ENCODE measurements at places on chromosomes 1 and 21. TPM values are rescaled to one million over a fixed set of nuclear protein-coding genes. Genes with fewer than 3 reads are reported as not detected.

DNA sequence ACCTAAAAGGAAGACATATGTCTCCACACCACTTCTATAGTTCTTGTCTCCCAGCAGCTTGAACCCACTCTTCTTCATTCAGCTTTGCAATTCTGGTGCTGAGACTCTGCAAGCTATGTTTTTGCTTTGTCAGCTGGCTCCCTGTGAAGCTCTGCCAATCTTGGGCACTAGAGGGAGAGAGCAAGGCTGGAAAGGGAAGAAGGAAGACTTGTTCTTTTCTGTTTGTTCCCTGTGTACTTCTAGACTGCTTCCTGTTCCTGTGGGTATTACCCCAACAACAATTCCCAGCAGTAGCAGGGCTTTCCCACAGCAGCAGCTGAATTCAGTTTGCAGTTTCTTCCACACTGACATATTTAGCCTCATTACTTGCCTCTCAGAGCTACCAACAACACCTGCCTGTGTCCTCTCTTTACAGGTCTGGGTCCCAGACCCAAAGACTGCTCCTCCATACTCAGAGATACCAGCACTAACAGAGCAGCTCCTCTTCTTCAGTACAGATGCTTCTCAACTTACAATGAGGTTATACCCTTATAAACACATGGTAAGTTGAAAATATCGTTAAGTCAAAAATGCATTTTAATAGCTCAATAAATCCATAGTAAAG is 275.2 kb upstream of the NEGR1 start:
- DNase-seq: peak; percentile 11

GRCh38 chr1:154983776-154984466 is 777 bp downstream of the FLAD1 start:
- DNase-seq: peak; percentile 37

DNA sequence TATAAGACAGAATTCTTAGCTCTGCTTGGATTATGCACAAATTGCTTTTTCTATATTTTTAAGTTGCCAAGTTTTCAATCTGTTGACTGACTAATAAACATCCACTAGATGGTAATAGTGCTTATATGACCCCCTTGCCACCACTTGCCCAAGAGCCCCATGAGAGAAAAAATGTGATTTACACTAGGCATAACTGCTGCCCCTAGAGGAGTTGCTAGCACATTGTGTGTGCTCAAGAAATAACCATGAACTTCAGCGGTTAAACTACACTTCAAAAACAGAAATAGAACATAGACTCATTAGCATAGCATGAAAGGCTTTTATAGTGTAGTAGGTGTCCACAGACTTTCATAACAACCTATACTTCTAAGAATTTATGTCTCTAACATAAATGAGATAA is 61.4 kb downstream of the BRINP3 start:
- no peak for DNase-seq

DNA sequence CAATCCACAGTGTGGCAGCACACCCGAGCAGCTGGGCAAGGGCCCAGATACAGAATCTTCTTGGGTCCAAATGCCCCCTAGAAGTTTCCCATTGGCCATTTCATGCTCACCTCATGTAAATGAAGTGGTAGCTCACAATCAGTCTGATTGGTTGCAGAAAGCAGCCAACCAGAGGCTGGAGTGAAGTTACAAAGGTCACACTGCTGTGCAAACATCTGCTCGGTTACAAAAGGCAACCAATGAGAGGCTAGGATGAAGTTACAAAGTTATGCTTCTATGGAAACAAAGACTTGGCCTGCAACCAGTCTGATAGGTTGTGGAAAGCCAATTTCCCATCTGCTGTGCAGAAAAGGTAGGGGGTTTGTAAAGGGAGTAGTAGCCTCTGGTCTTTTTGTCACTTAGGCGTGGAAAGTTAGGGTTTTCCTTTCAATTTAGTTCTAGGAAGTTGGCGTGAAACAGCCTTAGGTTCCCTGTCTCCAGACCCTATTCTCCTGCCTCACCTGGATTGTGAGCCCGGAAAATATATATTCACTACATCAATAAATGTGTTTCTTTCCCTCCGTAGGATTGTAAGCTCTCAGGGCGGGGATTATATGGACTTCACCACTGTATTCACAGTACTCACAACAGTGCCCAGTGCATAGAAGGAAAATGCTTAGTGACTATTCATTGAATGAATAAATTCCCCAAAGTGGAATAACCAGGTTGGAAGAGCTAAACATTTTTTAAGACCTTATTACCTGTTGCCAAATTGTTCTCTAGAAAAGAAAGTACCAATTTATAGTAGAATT is 91.9 kb downstream of the URB2 start:
- DNase-seq: no peak

DNA sequence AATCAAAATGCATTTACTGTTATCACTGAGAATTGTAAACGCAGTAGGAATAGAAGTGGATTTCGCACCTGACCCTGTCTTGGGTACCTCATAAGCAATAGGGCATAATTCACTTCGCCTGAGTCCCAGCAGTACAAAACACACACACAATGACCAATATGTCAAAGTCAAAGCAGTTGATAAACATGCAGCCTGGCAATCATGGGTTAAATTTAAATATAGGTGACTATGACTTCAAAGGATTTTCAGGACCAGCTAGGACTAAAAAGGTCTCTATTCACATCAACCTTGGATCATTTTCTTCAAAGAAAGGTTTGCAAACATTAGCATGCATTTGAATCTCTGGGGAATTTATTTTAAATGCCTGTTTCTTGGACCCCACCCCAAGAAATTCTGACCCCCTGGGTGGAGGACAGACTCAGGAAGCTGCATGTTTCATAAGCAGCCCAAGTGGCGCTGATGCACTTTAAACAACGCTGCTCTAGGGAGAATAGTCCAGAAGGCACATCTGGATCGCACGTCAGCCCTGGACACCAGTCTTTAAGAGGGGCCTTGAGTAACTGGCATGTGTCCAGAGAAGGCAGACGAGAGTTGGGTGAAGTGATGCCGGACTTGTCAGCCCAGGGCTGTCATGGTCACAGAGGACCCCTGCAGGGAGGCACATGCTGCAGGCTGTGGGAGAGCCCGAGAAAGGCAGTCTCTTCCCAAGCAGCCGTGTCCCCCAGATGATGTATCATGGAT is 55.7 kb upstream of the EFHD2 start:
- DNase-seq: no peak

GRCh38 chr21:34722684-34723300 is 54.0 kb downstream of the CLIC6 start:
- DNase-seq: no peak

GRCh38 chr1:164683235-164683634 is 124.3 kb downstream of the PBX1 start:
- DNase-seq: no peak

DNA sequence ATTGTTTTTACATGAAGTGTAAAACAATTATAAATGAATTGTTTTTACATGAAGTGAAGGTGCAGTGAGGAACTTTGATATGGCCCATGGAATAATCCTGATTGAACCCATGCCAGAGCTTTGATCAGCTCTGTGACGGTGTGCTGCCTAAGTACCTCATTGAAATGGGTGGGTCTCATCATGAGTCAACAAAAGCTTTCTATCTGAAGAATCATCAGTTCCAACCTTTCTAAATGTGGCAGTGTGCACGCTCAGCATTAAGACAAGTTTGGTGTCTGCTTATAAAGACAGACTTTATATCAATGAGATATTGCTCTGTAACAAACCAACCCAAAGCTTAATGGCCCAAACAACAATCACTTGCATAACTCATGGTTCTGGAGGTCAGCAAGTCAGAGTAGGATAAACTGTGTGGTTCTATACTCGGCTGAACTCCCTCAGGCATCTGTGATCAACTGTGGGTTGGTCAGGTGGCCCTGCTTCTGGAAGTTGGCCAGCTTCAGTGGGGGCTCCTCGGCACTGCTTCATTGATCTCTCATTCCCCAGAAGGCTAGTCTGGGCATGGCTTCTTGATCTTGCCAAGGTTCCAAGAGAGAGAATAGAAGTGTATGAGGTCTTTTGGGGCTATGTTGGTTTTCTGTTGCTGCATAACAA is 258.0 kb downstream of the LTN1 start:
- DNase-seq: no peak

GRCh38 chr1:68028566-68028965 is 21.9 kb downstream of the DIRAS3 start:
- DNase-seq: no peak

The TMPRSS2 gene
- not detected for total RNA-seq

The ETV3L gene
- not detected for total RNA-seq

The FCN3 gene
- not detected for total RNA-seq
